Adipocyte (in vitro differentiated cells): ENCODE measurements at places on chromosomes 11 and 22.
A peak's percentile ranks its signal among the peaks of the same experiment; 100 is the strongest.

- no peak for DNase-seq
These were observed 5.0 kb upstream of the APOL5 start for GRCh38 chr22:35712672-35713071.

- no peak for DNase-seq
These were observed 10.5 kb downstream of the GTF2H1 start for GRCh38 chr11:18332891-18333290.

GRCh38 chr22:25777870-25778269 is 35.9 kb downstream of the MYO18B start:
- DNase-seq, result peak; percentile 73

DNA sequence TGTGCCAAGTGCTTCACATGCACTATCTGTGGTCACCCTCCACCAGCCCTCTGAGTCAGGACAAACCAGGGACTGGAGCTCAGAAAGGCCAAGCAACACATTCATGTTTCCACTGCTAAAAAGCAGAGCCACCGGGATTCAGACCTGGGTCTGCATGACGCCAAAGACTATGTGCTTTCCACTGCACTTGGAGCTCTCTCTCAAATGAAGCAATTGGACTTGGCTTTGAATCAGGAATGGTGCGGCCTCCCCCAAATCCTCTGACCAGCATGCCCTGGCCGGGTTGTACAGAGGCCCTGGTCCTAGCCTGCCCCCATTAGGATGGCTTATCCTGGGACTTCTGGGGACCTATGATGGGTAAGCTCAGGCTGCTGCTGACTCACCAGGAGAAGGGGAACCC is 80.7 kb downstream of the PKNOX2 start:
- no peak for DNase-seq

- DNase-seq, result no peak
These were observed 437.5 kb downstream of the TBC1D22A start for GRCh38 chr22:47199979-47200272.

DNA sequence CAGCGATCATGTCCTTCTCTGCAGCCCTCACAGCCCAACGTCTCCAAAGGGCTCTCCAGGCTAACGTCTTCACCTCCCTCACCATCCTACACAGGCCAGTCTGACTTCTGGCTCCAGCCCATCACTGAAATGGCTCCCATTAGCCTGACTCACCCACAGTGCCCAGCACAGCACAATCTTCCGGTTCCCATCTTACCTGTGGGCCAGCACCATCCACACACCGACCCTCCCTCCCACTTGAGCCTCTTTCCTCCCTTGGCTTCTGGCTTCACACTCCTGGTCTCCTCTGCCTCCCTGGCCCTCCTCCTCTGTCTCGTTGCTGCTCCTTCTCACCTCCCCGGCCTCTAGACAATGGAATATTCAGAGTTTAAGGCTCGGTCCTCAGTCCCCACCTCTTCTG is 51.2 kb downstream of the PDE2A start:
- DNase-seq, result no peak

GRCh38 chr11:59810911-59811259 is 307 bp upstream of the MRPL16 start:
- DNase-seq, result no peak

GRCh38 chr11:43418197-43418596 is 59.5 kb downstream of the TTC17 start:
- no peak for DNase-seq

GRCh38 chr22:48338793-48339705 is 1488.6 kb downstream of the BRD1 start:
- DNase-seq, result no peak

DNA sequence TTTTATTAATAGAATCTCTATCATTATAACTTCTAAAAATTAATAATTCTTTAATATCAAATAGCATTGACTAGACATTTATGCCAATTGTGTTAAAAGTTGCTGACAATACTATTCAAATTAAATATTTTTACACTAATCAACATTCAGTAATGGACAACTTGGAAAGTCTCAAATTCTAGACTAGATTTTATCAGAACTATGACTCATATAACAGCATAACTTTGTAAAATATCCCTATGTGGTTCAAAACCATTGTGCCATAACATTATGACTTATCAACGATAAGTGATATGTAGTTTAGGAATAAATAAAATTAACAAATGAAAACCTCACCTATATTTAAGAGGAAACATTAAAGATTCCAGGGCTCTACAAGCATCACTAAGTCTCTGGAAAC is 291.8 kb downstream of the SBF2 start:
- no peak for DNase-seq

- DNase-seq, result peak; percentile 1
These were observed 45.0 kb downstream of the OR6Q1 start for GRCh38 chr11:58075781-58076180.

- DNase-seq, result no peak
These were observed 784 bp upstream of the SYNGR1 start for GRCh38 chr22:39348909-39349505.

GRCh38 chr11:66259225-66259624 is 9.2 kb upstream of the RAB1B start:
- DNase-seq, result no peak

DNA sequence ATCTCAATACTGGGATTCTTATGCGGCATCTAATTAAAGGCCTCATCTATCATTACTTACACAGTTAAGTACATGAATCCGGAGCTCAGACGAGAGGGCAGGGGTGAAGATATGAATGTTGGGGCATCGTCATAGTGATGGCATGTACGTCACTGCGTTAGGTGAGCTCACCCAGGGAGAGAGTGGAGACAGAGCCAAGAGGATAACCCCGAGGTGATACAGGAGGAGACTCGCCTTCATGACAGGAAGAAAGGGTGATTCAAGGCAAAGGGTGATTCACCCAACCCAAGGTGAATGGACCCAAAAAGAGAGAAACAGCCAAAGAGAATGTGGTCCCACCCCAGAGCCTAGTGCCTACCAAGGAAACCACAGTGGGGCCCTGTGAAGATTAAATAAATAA is 132.9 kb upstream of the BLID start:
- DNase-seq, result no peak

GRCh38 chr11:12787847-12788246 is 113.6 kb downstream of the TEAD1 start:
- DNase-seq, result peak; percentile 69
